ENCODE measurements at places on chromosomes 6 and 20.

GRCh38 chr20:25036331-25036936 lies 21.5 kb downstream of the ACSS1 start:
- DNase-seq: peak; percentile 66

DNA sequence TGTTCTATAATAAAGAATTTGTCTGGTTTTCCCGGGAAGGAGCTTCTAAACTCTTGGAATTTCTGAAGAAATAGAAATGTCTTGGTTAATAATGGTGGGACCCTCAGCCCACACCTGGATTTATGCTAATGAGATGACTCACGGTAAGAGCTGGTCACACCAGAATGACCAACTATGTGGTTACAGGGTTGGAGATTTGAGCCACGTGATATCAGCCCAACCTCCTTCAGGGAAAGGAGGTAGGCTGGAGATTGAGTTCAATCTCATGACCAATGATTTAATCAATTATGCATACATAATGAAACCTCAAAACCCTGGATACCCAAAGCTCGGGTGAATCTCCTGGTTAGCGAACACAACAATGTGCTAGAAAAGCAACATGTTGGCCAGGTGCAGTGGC lies 22.1 kb upstream of the CDKN1A start:
- DNase-seq: no peak

DNA sequence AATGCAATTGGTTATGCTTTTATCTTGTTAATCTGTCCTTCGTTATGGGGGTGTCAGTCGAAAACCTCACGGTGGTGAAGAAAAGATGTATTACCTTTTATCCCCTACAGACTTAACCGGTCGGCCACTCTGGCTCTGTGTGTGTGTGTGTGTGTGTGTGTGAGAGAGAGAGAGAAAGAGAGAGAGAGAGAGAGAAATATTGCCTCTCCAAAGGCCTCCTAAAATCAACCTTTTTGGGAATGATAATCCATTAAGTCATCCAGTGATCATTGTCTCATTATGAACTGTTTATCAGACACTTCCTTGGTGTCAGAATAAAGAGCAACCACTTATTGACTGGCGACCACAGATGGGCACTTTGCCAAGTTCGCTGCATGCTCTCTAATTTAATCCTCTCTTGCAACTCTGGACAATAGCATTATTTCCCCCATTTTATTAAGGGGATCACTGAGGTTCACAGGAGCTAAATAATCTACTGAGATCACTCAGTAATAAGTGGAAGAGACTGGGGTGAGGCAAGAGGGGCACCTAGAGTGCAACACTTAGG lies 30.7 kb downstream of the SLC35D3 start:
- DNase-seq: no peak

DNA sequence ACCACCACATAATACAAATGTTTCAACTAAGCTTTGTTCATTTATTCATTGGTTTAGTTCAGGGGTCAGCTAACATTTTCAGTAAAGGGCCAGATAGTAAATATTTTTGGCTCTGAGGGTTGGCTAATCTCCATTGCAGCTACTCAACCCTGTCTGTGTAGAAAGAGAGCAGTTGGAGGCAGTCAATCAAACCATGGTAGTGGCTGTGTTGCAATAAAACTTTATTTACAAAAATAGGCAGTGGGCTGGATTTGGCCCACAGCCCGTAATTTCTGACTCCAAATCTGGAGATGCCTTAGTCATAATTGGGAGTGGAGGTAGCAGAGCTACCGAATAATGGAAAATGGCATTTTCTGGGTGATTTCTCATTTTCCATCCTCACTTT lies 242.5 kb upstream of the ZFP64 start:
- no peak for DNase-seq

DNA sequence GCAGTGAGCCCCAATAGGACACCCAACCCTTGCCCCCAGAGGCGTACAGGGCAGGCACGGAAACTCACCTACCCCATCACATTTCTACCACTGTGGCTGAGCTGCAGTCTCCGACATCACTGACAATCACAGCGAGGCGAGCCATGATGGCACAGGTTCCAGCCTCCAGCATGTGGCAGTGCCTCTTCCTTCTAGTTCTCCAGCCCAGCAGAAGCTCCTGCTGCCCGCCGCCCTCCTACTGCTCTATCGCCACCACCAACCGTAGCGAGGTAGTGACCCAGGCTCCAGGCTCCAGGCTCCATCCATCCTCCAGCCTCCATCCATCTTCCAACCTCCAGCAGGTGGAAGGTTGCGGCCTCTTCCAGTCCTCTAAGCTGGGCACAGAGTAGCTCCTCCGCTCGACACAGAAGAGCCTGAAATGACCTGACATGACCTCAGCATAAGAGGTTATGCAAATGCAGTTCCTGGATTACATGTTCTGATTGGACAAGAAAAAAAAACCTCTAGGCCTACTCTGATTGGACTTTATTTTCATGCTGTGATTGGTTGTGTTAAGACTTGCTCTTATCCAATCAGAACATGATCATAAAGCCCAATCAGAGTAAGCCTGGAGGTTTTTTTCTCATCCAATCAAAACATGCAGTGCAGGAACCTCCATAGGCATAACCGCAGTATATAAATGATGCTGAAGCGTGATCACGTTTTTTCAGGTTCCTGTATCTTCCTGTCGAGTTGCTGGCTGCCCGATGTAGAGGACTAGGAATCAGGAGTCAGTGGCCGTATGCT lies 438.9 kb upstream of the ZNF337 start:
- DNase-seq: no peak

DNA sequence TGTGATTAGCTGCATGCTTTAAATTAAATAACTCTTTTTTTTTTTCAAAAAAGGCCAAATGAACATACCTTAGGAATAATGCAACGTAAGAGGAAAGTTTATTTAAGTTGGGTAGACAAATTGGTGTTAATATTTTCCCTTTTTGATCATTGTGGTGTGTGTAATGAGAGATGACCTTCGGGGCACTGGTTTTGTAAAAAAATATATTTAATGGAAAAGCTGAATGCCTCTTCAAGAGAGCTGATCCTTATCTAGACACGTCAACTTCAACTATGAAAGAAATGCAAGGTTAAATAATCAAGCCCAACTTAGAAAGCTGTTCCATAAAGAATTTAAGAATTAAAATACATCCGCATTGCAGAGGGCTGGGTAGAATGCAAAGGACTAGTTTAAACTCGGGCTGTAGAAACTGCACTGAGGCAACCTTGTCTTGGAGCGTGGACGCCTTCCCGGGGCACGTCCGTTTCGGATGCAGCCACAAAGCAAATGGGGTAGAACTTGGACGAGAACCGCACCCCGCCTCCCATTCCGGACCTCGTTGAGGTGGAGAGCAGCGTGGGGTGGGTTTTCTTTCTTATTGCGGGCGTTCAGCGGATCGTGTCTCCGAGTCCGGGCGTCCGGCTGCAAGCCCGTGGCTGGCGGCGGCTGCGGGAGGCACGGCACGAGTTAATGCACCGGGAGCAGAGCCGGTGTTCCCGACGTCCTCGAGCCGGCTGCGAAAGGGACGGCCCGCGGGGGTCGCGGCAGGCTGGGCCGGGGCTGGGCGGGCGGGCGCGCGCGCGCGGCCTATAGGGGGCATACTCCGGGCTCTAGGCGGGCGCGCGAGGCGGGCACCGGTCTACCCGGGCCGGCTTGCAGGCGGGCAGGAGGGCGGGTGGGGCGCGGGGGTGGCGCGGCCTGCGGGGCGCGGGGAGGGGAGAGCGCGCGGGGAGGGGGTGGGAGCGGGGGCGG lies 1.9 kb downstream of the JARID2 start:
- DNase-seq: peak; percentile 75

All from tibial artery (tissue), 4 donors.